ENCODE measurements at places on chromosomes 1 and 21. TPM values are rescaled to one million over a fixed set of nuclear protein-coding genes. Genes with fewer than 3 reads are reported as not detected.

- no peaks in the 10 kb centered on the region for H3K27me3 ChIP-seq
- no peaks in the 10 kb centered on the region for H3K4me1 ChIP-seq
- no peak for DNase-seq
- no peak overlapping the region for H3K27ac ChIP-seq
These were observed 49.2 kb upstream of the FAM20B start for GRCh38 chr1:178976541-178976940.

DNA sequence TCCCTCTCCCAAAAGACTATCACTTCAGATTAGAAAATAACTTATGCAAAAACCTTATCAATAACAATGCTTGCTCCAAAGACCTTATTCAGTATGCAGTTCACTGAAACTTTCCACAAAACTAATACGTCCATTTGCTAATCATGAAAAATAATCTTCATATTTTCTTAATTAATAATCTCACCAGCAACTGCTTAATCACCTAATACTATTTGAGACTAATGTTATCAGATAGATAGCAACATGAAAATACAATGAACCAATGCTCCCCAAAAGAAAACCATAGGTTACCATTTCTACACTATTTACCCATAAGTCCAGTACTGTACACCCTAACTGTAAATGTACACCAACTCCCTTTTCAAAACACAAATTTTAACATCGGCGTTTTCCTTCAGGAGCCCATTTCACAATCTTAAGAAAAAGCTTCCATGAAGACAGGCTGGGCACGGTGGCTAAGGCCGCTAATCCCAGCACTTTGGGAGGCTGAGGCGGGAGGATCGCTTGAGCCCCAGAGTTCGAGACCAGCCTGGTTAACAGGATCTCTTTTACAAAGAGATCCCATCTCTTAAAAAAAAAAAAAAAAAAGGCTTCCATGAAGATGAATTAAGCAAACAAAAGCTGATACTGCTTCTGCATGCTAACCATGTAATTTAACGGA lies 1.7 kb downstream of the GNB1 start:
- no peaks in the 10 kb centered on the region for H3K27me3 ChIP-seq
- peak overlapping the region; percentile 86 for H3K4me3 ChIP-seq
- peaks cover 37% of the 10 kb centered on the region for H3K4me1 ChIP-seq
- no peaks in the 10 kb centered on the region for H3K36me3 ChIP-seq
- no peak for DNase-seq

GRCh38 chr1:213060836-213061235 lies 9.8 kb downstream of the RPS6KC1 start:
- no peak overlapping the region for H3K4me3 ChIP-seq
- H3K4me1 ChIP-seq = peaks cover 14% of the 10 kb centered on the region
- H3K27ac ChIP-seq = no peak overlapping the region
- no peak for DNase-seq
- H3K27me3 ChIP-seq = no peaks in the 10 kb centered on the region

DNA sequence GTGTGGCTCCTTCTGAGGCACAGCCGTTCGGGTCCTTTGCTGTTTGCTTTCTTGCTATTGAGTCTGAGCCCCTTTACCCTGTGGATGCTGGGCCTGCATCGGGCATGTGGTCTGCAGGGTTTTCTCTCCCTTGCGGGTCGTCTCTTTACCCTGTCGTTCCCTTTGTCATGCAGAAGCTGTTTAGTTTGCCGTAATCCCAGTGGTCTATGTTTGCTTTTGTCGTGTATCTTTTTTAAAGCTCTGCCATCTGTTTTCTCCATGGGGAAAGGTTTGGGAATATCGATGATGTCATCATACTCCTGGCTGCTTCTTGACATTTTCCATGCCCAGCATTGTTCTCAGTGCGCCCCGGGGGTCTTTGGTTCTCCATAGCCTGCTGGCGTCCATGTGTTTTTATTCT lies 68.2 kb downstream of the AGPAT3 start:
- no peak for DNase-seq
- H3K4me3 ChIP-seq = no peak overlapping the region
- H3K27ac ChIP-seq = no peak overlapping the region

GRCh38 chr1:3594706-3595377 lies 16.5 kb downstream of the MEGF6 start:
- no peak for DNase-seq
- H3K27me3 ChIP-seq = no peaks in the 10 kb centered on the region
- no peak overlapping the region for H3K27ac ChIP-seq
- H3K4me3 ChIP-seq = no peak overlapping the region

DNA sequence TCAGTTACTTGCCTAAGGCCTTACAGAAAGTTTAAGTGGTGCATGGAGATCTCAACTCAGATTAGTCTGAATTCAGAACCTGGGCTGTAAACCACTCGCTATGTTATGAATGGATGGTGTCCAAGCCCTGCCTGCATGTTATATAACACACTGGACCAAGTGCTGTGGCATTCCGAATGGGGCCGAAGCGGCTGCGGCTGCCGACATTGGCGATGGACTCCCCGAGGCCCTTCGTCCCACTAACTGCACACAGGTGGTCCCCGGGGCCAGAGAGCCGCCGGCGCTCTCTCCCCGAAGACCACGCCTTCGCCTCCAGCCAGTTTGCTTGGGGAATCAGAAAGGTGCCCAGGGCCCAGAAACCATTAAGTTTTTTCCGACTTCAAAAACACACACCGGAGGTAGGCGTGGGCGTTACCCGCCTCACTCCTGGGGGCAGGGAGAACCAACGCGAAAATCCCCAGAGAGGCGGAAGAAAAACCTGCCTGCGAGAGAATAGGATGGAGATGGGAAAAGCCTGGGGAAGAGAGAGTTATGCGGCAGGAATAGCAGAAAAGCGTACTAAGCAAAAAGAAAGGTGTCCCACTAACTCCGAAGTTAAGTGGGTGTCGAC lies 579 bp upstream of the TENT5C start:
- DNase-seq = no peak
- H3K36me3 ChIP-seq = no peaks in the 10 kb centered on the region
- peaks cover 13% of the 10 kb centered on the region for H3K4me1 ChIP-seq
- H3K4me3 ChIP-seq = peak overlapping the region; percentile 77
- peak overlapping the region; percentile 59 for H3K27ac ChIP-seq

GRCh38 chr1:23551849-23552248 lies 7.5 kb downstream of the ID3 start:
- H3K4me1 ChIP-seq = peaks cover 12% of the 10 kb centered on the region
- no peaks in the 10 kb centered on the region for H3K36me3 ChIP-seq
- no peak for DNase-seq
- no peak overlapping the region for H3K27ac ChIP-seq
- H3K27me3 ChIP-seq = no peaks in the 10 kb centered on the region

GRCh38 chr1:4284976-4285375 lies 369.4 kb upstream of the AJAP1 start:
- H3K4me1 ChIP-seq = no peaks in the 10 kb centered on the region
- no peak overlapping the region for H3K27ac ChIP-seq
- no peaks in the 10 kb centered on the region for H3K36me3 ChIP-seq
- no peak for DNase-seq
- no peaks in the 10 kb centered on the region for H3K27me3 ChIP-seq

DNA sequence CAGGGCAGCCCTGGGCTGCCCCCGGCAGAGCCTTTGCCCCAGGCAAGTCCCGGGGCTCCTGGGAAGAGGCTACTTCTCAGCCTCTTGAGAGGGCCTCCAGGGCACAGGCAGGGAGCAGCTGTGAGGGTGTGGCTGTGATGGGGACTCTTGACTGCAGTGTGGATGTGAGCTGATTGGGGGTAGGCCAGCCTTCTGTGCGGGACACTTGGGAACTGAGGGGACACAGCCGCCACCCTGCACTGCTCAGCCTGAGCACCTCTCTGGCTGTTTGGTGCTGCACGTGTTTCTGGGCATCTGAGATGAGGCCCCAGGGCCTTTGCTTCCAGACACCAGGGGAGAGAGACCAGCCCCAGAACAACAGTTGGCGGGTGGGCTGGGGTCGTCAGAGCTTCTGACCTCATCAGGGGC lies 62.1 kb downstream of the SKI start:
- DNase-seq = no peak
- no peaks in the 10 kb centered on the region for H3K27me3 ChIP-seq
- H3K4me1 ChIP-seq = peaks cover 44% of the 10 kb centered on the region
- peak overlapping the region; percentile 68 for H3K27ac ChIP-seq

DNA sequence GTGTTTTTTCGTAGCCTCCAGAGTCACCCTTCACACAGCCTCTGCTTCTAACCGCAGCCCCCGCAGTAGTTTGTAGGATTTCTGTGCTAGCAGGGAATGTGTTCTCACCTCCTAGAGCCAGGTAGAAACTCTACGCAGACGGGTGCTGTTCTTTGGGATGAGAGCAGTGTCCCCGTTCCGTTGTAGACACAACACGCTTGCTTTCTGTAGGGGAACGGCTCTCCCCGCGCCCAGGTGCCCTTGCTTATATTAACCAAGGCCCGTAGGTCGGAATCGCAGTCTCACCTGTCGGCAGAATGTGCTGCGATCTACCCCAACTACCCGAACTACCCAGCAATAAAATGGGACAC lies 111.8 kb upstream of the NBPF11 start:
- DNase-seq = peak; percentile 18
- no peaks in the 10 kb centered on the region for H3K27me3 ChIP-seq
- no peaks in the 10 kb centered on the region for H3K4me1 ChIP-seq
- H3K4me3 ChIP-seq = peak overlapping the region; percentile 51
- peak overlapping the region; percentile 64 for H3K27ac ChIP-seq
- no peaks in the 10 kb centered on the region for H3K36me3 ChIP-seq

GRCh38 chr1:172342584-172343239 lies 77.8 kb upstream of the C1orf105 start:
- H3K27ac ChIP-seq = no peak overlapping the region
- H3K27me3 ChIP-seq = no peaks in the 10 kb centered on the region
- no peaks in the 10 kb centered on the region for H3K36me3 ChIP-seq
- peaks cover 12% of the 10 kb centered on the region for H3K4me1 ChIP-seq
- no peak overlapping the region for H3K4me3 ChIP-seq
- no peak for DNase-seq

Gene FASLG
- not detected for polyA plus RNA-seq

Gene SYPL2
- polyA plus RNA-seq = 29.7 TPM

Gene TRIM17
- polyA plus RNA-seq = 37.4 TPM

Gene NIT1
- polyA plus RNA-seq = 51.1 TPM
